NCI-H1417 treated with DMSO at 0.1 percent for 48 hours (cell line): ENCODE measurements at places on chromosomes 7 and 10.

GRCh38 chr10:133150226-133150625 lies 9.8 kb upstream of the KNDC1 start:
- DNase-seq, result no peak

GRCh38 chr10:112989826-112990225 lies 39.8 kb downstream of the TCF7L2 start:
- no peak for DNase-seq

- DNase-seq, result no peak
Measured at GRCh38 chr7:7264306-7265040, 82.1 kb downstream of the C1GALT1 start.

DNA sequence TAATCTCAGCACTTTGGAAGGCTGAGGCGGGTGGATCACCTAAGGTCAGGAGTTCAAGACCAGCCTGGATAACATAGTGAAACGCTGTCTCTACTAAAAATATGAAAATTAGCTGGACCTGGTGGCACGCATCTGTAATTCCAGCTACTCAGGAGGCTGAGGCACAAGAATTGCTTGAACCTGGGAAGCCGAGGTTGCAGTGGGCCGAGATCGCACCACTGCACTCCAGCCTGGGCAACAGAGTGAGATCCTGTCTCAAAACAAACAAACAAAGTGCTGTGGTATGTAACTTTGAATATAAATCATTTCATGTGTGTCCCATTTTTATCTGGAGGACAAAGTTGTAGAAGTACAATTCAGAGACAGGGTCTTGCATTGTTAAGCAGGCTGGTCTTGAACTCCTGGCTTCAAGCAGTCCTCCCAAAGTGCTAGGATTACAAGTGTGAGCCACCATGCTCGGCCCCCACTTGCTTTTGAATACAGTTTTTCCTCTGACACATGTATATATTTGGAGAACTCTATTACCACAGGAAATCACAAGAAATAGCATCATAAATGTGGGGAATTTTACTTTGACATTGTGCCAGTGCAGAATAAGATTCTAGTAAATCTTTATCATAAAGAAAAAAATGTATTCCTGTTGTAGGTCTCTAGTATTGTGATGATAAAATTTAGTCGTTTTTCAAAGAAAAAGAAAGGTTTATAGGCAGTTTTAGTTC lies 32.6 kb downstream of the PTPN12 start:
- no peak for DNase-seq

DNA sequence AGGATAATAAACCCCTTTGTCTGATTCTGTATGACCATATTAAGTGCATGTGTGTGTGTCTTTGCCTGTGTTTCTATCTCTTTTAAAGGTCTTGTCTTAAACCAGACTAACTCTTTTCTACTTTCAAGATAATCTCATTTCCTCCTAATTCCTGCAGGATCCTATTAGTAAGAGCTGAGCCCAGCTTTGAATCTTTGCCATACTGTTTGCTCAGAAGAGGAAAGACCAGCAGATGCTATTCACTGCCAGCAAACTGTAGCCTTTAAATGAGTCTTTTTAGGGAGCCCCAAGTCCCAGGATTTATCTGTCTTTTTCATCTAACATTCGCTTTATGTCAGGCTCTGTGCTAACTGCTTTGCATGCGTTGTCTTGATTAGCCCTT lies 2.9 kb downstream of the GPR158 start:
- DNase-seq, result no peak

DNA sequence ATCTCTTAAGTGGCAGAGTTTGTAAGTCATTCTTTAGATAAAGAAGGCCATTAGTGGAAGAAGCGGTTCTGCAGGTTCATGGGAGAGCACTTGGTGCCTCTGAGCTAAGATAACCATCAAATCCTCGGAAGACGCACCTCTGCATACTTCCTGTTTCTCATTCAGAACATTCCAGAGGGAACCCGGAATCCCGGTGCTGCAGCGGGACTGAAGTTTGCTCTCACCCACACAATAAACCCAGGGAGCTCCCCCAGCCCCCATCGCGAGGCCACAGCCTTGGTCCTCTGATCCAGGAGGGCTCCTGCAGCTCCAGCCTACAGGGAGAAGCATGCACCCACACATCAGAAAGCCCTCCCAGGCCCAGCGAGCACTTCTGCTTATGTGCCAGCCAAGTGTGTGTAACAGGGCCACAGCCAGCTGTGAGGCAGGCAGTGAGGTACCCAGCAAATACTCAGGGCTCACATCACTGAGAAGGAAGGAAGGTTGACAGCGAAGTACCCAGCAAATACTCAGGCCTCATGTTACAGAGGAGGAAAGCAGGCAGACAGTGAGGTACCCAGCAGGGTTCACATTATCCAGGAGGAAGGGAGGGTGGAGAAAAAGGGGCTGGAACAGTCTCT lies 142.4 kb downstream of the DIP2C start:
- no peak for DNase-seq

DNA sequence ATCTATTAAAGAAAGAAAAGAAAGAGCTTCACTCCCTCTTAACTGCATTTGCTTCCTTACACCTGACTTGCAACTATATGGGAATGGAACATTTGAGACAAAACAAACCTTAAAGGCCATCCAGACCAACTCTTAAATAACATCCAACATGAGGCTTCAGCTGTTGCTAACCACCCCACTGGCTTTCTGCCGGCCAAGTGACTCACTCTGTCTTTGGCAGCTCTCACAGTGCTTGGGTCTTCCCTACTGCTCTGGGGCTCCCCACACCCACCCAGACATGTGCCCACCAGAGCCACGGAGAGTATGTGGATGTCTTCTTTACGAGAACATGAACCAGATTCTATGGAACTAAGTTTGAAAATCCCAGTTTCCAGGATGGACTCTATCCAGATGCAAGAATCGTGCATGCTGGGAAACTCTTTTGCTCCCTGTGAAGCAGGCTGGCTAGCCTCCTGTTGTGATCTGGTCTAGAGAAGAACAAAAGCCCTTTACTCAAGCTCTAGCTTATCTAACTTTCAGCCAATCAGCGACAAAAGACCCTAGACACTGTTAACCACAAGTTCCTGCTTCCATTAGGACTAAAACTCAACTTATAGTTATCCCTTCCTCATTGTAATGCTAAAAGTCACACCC lies 245.7 kb downstream of the TCERG1L start:
- no peak for DNase-seq

DNA sequence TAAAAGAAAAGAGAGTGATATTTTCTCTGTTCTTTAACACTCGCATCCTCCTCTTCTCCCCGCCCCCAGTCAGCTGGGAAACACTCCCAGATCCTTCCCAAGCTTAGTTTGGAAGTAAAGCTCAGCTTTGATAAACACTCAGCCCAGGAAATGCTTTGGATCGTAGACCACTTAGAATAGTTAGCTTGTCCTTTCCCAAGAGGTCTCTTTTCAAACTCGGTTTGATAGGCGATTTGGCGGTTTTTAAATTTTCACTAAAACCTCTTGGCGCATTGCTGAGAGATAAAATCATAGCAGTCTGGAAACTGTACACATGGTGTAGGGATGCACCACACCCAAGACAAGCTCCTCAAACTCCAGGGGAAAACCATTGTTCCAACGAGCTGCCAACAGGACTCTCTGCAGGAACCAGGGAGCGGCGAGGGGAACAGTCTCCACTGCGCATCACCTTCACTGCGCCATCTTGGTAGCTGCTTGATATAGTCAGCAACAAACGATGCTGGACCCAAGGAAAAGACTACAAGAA lies 22.3 kb downstream of the SMURF1 start:
- DNase-seq, result no peak

DNA sequence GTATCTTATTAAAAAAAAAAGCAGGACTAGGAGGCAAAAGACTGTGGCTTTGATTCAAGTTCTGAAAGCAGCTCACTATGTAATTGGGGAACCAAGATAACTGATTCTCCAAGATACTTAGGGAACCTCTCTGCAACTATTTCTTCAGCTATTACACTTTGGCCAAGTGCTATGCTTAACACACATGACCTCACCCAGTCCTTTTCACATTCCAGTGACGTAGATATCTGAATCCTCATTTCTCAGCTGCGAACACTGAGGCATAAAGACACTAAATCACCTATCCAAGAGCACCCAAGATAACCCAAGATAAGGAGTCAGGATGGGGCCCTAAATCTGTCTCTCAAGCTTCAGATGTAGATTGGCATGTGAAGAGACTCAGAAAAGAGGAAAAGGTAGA lies 133.6 kb downstream of the GLI3 start:
- no peak for DNase-seq

- no peak for DNase-seq
Measured at GRCh38 chr7:20317413-20317812, 13.3 kb upstream of the ITGB8 start.

GRCh38 chr7:543501-544337 lies 24.1 kb upstream of the PDGFA start:
- no peak for DNase-seq

GRCh38 chr10:116796910-116797513 lies 52.3 kb upstream of the ENO4 start:
- DNase-seq, result peak; percentile 4
